ENCODE measurements at places on chromosomes 6 and 20.

DNA sequence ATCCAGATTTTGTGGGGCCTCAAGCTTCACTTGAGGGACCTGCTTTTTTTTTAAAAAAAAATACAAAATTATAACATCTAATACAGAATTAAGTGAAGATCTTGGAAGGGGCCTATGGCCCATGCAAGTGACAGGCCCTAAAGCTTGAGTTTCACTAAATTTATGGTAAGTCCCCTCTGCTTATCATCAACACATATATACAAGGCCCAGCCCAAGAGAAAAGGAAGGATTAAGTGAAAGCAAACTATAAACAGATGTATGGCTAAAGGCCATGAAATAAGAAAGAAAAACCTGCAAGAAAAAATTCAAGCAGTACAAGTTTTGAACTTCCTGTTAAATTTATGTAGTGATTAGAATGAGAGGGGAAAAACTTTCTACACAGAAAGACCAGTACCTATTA is 86.8 kb downstream of the CDC40 start:
- no peak for DNase-seq

- no peak for DNase-seq
Measured at GRCh38 chr6:34093206-34093605, 52.7 kb downstream of the GRM4 start.

DNA sequence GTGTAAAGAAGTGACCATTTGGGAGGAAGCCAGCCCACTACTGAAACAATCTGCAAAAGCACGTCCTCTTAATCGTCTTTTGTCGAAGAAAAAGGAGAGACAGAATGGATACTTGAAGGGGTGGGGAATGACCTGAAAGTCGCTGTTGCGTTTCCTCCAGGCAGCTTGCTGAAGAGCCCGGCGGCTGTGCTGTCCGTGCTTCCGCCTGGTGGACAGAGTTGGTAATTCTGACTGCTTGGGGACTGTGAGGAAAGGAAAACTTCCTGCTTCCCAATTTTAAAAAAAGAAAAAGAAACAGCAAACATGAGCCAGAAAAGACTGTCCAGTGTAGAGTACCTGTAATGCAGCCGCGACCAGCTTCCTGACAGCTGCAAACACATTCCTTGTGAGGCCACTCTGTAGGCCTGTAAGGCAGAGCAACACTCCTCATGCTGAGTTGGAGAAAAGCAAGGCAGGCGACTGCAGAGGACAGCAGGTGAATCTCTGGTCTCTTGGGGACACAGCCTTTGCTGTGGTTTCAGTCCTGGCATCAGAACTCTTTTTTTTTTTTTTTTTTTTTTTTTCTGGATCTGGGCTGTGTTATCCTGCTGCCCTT is 251.1 kb upstream of the TBX18 start:
- DNase-seq = no peak

DNA sequence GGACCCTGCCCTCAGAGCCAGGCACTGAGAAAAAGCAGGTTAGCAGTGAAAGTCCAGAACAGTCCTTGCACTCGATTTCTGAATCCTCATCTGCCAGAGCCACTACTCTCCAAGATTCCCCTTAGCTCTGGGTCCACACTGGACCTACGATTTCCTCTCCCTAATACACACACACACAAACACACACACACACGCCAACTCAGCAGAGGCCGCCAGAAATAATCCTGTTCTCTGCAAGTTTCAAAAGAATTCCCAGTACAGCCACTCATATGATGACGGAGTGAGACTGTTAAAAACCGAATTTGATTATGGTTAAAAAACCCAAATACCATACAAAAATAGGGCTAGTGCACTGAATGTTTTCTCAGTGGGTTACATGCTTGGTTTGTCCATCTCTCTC is 90.8 kb downstream of the GMPR start:
- DNase-seq = no peak

DNA sequence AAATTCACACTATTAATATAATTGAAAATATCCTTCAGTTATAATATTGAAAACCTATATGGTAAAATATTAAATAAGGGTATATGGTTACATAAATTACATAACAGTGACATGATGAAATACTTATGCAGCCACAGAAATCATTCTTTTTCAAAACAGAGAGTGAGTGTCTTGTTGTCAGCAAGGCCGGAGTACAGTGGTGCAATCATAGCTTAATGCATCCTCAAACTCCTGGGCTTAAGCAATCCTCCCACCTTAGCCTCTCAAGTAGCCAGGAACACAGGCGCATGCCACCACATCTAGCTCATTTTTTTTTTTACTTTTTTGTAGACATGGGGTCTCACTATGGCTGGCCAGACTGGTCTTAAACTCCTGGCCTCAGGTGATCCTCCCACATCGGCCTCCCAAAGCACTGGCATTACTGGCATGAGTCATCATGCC is 40.4 kb downstream of the FAM8A1 start:
- no peak for DNase-seq

DNA sequence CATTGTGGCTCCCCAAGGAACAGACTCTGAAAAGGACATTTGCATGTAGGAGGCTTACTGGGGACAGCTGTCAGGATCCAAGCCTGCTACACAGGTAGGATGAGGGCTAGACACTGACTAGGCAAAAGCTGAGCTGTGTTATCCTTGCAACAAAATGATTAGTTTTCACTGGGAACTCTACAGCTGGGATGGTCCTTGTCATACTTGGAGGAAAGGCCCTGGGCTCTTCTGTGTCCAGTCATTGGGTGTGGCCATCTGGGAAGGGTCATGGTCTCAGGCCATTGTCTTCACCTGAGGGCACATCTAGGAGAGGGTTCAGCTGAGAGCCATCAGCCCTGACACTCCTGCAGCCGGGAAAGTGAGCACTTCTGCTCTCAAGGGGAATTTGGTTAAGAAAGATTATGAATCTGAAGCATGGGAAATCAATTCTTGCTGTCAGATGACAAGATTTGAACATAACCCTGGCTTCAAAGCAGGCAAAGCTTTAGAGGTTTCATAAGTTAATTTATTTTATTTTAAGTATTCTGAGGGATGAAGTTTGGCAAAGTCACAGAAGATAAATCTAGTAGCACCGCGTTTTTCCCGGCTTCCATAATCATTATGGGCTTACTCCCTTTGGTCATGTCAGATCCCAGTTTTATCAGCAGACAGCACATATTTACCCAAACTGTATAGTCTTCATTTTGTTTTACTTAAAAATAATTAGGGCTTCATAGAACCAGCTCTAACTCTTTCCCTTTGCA is 78.4 kb upstream of the SLC22A23 start:
- no peak for DNase-seq

DNA sequence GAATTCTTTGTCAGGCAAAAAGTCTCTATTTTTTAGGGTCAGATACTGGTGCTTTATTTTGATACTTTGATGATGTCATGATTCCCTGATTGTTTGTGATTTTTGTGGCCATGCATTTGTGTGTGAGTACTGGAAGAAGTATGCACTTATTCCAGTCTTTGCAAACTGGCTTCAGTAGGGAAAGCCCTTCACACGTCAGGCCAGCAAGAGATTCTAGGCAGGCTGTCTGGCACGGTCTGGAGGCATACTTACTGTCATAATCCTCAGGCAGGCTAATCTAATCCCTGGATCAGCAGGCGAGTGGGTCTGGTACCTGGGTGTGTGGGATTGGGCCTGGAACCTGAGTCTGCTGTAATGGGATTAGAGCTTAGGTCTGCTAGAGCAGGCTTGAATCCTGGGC is 391.8 kb upstream of the MMS22L start:
- DNase-seq = no peak

- no peak for DNase-seq
Measured at GRCh38 chr6:133254552-133255228, 13.5 kb downstream of the EYA4 start.

GRCh38 chr20:46154305-46154704 is 36.2 kb downstream of the CD40 start:
- no peak for DNase-seq

DNA sequence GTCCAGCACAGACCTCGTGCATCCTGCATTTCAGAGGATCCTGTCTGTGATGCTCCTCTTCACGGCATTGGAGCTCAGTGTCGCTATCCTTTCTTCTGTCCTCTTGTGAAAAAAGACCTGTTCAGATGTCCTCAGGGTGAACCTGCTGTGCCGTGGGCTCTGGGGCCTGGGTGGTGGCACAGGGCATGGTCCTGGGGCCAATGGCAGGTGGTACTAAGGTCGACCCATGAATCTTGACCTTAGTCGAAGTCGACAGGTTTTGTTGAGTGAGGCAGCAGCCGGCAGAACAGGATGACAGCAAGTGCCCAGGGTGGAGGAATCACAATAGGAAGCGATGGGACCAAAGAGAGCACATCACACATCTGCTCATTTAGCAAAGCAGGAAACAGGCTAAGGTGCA is 22.0 kb upstream of the MAS1L start:
- no peak for DNase-seq

GRCh38 chr6:15659181-15659580 is 3.6 kb downstream of the DTNBP1 start:
- no peak for DNase-seq

GRCh38 chr20:58102744-58103516 is 125.5 kb downstream of the ANKRD60 start:
- no peak for DNase-seq

GRCh38 chr6:26335631-26336323 is 29.2 kb upstream of the BTN3A2 start:
- peak; percentile 29 for DNase-seq

DNA sequence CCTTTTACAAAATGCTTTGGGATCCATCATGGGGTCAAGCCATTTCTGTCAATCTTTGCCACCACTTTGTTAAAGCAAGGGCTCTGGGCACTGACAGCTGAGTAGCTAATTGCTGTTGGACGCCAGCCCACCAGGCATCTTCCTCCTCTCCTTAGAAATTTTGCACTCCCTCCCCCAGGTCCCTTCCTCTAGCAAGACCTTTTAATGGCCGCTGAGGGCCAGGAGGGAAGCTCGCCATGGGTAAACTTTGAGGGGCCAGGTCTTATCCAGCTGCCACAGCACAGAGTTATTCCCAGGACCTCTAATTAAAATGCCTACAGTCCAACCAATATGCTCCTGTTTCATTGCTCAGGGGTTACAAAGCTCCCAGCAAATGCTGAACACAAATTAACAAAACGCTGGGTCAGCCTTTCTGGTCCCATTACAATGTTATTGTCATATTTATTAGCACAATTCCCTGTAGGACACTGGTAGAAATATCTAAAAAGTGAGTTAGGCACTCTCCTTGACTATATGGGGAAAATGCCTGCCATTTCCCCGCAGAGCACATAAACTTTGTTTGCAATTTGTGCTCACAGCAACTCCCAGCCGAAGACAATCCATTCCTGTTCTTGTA is 16.8 kb downstream of the SCML4 start:
- DNase-seq = no peak

DNA sequence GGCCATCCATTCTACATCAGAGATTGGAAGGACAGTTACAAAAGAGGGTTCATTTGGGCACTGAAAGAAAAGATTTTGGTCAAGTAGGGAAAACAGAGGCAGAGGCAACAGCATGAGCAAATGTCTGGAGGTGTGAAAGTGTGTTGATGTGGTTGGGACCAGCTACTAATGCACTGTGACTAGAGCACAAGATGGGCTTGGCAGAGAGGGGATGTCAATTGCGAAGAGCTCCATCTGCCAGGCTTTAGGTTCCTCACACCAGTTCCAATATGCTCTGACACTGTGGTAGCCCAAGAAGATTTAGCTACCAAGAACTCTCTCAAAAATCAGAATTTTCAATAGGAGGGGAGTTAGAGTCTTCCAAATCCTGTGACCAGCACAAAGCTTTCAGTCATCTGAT is 42.1 kb downstream of the TRAF3IP2 start:
- no peak for DNase-seq

DNA sequence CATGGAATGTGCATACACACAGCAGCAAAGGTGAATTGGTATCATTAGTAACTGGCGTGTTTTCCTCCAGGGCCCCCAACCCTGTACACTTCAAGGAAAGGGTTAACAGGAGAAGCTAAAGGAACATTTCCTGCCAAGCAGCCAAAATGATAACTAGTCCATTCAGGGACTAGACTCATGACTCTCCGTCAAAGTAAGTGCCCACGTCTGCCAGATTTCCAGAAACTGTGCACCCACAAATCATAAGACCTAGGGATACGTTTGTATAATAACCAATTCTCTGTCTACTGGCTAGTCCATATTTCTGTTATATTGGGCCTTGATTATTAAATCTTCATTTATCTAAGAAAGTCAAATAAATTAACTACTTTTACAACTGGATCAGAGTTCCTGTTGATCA is 76.0 kb upstream of the NHSL1 start:
- DNase-seq = no peak

DNA sequence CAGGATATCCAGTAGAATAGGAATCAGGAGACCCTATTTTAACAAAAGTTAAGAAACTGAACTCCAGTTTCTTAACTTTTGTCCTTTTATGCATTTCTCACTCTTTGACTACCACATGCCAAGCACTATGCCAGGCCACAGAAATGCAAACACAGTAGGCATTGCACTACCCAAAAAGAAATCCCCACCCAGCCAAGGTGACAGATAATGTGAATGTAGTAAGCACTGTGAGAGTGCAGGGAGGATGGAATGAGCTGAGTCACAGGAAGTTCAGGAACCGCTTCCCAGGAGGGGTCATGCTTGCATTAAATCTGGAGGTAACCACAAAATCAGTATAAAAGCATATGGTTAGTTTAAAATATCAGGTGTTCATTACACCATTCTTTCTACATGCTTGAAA is 20.1 kb upstream of the FAM83C start:
- DNase-seq = no peak

- DNase-seq = no peak
Measured at GRCh38 chr20:62258499-62259293, 20.4 kb downstream of the OSBPL2 start.

GRCh38 chr6:169236988-169237387 is 16.7 kb downstream of the THBS2 start:
- DNase-seq = no peak

GRCh38 chr6:35213824-35214756 is at the start of gene SCUBE3:
Gene SCUBE3, plus strand, starts transcription at chr6:35213956. Its CDS starts 463 bp downstream, at chr6:35214419.
- no peak for DNase-seq

Data from T-helper 2 cell (primary cell).